ENCODE measurements at places on chromosomes 5 and 9.

DNA sequence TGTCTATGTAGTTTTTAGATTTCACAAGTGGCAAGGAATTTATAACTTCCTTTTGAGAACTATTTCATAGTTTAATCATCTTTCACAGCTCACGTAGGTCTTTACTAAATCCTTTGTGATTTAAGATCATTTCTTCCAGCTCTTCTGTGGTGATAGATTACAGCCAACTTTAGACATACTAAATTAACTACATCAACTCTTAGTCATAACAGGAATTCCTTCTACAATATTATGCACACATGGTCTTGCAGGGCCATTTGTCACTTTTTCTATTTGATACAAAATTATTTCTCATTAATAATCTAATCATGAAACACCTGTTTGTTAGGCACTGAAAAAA, 208.4 kb downstream of the PDE4D start:
- DNase-seq: no peak

- DNase-seq: no peak
Observed at GRCh38 chr5:152527358-152528052, 122.4 kb upstream of the NMUR2 start.

GRCh38 chr9:134548185-134548584, 93.4 kb upstream of the COL5A1 start:
- no peak for DNase-seq

DNA sequence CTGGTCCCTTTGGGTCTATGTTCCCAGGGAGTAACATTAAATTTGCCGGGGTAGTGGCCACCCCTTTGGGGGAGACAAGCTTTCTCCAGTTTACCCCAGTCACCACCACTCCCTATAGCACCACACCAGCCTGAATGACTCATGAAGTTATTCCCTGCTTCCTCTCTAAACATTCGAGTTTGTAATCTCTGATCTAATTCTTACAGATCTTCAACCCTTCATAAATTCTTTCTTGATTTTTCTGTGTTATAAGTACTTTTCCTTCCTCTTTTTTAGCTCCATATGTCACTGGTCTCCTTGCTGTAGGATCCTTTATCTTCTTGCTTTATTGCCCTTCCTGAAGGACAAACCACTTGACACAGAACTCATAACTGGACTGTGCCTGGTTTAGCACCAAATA, 55.6 kb downstream of the GNA14 start:
- no peak for DNase-seq

DNA sequence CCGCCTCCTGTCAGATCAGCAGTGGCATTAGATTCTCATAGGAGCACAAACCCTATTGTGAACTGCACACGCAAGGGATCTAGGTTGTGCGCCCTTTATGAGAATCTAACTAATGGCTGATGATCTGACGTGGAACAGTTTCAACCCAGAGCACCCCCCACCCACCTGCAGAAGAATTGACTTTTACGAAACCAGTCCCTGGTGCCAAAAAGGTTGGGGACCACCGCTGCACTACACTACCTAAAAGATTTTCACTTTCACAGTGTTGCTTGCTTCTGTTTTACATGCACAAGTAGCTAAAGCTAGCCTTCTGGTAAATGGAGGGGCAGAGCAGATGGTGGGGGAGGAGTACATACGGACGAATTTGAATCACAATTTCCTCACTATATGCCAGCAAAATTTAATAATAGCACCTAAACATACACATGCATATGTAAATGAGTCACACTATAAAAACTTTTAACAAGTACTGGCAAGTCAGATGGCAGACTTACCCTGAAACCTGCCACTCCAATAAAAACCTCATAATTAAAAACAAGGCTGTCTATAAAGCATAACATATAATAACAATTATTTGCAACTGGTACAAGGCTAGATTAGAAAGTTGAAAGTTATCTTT, 24.0 kb upstream of the CDKN2B start:
- no peak for DNase-seq

Measured in pancreas (tissue), 10 donors.